ENCODE measurements at places on chromosomes 7 and 10. TPM values are rescaled to one million over a fixed set of nuclear protein-coding genes. Genes with fewer than 3 reads are reported as not detected.

Gene SUN3
- total RNA-seq, result not detected

Gene MBL2
- total RNA-seq, result 75.9 TPM

Gene IL6
- not detected for total RNA-seq

Gene STX1A
- 1.4 TPM for total RNA-seq

Gene CTAGE8
- total RNA-seq, result 1.3 TPM

DNA sequence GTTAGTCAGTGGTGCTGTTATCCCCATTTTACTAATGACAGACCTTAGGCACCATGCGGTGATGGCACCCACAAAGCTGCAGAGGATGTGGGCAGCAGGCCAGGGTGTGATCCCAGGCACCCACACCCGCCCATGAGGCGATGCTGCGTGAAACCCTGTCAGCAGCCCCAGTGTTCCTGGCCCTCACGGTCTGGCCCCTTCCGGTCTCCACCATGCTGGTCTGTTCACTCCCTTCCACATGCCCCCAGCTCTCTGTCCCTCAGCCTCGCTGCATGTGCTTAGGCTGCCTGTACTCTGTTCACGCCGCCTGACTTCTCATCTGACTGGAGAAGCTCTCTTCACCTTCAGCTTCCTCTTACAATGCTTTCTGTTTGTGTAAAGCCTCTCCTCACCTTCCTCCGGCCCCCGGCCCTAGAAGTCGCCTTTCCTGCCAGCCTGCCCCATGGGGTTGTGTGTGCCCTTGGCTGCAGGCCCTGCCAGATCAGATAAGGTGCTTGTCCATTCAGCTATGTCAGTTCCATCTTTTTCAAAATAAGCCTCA, 17.6 kb upstream of the ORAI2 start:
- DNase-seq, result no peak

DNA sequence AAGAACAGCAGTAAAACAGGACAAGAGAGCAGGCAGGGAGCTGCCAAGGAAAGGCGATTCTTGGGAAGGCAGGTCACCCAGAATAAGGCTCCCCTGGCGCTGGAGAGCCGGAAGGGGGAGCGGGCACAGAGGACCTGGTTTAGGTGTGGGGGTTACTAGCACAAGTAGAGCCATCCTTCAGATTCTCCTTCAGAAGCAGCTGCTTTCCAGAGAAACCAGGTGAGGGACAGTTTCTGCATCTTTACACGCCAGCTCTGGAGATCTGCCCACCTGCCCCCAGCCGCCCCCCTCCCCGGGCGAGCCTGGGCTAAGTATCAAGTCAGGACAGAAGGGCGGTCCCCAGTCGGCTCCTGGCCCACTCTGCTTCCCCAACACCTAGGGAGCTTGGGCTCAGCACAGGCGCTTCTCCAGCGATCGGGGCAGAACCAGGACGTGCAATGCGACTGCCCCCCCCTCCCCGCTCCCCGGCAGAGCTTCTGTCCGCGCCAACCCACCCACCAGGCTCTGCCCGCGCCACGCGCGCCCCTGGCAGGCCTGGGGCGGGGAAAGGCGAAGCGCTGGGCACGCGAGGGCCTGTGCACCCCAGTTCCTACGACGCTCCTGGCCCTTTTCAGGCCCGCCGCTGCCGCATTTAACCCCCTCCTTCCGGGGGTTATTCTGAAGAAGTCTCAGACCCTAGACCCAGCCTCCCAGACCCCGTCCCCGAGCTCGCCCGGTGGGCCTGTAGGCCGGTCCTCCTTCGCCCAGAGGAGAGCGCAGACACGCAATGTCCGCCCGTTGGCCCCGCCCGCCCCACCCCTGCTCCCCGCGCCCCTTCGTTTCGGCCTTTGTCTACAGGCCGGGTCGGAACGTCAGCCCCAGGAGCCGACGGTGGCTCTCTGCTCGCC, 4.4 kb upstream of the EN2 start:
- no peak for DNase-seq

DNA sequence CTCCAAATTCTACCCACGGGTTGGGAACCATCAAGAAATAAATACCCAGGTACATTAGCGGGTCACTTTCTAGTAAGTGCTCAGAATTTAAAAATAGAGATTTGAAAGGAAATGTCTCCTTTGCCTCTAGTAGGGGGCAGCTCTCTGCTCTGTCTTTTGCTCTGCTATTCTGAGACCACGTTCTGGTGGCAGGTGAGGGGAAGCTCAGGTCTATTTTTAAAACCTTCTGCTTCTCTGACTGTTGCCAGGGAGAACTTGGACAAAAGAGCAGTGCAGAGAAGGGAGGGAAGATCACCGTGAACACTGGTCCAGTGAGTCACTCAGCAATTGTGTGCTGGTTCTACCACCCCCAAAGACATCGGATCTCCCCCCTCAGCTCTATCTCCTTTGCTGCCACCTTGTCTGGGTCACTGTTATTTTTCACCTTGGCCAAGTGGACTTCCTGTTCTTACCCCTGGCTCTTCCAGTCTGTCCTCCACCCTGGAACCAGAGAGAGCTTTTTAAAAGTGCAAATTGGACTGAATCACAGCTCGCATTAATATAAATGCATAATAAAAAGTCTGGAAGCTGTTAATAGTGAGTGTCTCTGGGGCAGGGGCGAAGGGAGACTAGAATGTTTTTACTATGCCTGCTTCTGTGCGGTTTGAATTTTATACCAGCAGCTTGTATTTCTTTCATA, 72.4 kb upstream of the LOXL4 start:
- DNase-seq, result no peak

DNA sequence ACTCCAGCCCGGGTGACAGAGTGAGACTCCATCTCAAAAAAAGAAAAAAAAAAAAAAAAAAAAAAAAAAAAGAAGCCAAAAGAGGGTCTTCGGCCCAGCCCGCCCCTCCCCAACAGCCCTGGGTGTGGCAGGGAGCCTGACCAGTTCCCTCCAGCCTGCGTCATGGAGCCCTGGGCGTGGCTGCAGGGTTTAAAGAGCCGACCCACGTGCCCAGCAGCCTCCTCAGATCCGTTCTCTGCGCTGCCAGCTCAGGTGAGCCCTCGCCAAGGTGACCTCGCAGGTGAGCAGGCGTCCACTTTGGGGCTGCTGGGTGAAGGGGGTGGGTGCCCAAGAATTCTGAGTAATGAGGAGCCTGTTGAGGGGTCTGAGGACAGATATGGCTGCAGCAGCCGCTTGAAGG, at the start of gene FXYD4:
FXYD4 (plus strand) TSS at position 219 of the 400 bp plus-strand sequence. CDS start 2,111 bp downstream, outside the sequence.
- DNase-seq, result peak; percentile 44

DNA sequence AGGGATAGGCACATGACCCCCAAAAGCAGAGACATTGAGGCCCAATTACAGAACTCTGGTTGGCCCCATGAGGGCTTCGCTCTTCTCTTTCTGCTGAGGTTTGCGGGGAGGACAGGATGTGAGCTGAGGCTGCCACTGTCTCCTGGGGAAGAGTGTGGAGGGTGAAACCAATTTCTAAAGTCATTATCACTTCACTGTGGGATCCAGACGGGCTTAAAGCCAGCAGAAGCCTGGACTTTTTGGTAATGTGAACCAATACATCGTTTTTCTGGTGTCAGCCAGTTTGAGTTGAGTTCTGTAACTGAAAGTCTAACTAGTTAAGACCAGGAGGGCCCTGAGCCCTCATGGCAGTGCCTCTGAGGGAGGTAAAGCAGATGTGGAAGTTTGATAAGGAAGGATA, 163.0 kb downstream of the MYOF start:
- DNase-seq, result no peak

DNA sequence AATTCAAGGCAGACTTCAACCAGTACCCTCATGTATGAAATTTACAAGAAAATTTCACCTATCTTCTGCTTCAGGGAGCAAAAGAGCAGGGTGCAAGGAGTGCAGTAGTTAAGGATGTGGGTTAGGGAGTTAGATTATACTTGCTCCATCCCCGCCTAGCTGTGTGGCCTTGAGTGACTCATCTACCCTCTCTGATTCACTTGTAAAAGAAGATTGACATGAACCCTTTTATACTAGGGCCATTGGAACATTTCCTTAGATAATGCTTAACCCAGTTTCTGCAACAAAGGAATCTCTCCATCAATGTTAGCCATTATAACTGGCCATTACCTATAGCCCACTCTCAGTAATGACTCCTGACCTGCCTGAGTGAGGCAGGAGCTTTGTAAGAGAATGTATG, 10.2 kb upstream of the HSPA12A start:
- DNase-seq, result no peak

Data from right lobe of liver (tissue), 6 donors.